ENCODE measurements at places on chromosomes 3 and 15.

- peak; percentile 61 for DNase-seq
These were observed 115.9 kb upstream of the LPP start for GRCh38 chr3:188037965-188038581.

DNA sequence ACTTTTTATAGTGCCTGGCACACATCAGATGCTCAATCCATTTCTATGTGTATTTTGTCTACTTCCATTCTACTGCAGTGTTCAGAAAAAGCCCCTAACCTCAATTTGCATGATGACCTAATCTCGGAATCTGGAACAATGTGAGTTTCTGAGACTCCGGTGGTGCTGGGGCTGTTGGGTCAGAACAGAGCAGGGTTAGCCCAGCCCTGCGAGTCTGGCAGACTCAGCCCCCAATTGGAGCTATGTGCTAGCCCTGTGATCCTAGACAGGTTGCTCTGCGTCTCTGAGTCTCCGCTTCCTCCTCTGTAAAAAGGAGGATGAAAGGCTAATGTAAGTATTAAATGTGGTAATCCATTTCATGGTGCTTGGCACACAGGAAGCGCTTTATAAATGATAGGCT is 95.0 kb upstream of the ICE2 start:
- no peak for DNase-seq

GRCh38 chr3:141482245-141482922 is 4.4 kb upstream of the RASA2 start:
- peak; percentile 94 for DNase-seq

GRCh38 chr15:101187820-101188636 is 63.8 kb downstream of the CHSY1 start:
- peak; percentile 73 for DNase-seq

DNA sequence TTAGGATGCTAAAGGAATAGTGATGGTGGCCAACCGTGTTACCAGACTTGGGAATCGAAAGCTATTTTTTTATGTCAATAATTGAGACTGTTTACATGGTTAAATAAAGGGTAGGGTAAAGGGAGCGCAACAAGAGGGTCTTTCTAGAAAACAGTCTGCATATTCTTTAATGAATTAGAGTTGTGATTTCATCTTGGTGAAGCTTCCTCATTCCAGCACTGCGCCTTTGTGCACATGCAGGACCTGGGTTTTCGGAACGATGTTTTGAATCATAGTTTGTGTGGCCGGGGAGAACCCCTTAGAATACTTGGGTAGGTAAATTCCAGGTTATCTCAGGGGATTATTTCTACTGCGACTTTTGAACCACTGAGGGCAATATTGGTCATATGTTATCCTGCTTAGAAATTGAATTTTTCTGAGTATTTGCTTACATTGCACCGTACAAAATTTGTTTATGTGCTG is 1.3 kb downstream of the PIK3CA start:
- DNase-seq, result peak; percentile 40

- no peak for DNase-seq
These were observed 11.4 kb downstream of the FHIT start for GRCh38 chr3:61239871-61240270.

- no peak for DNase-seq
These were observed 138.9 kb upstream of the RORA start for GRCh38 chr15:61367953-61368352.

- DNase-seq, result peak; percentile 22
These were observed 47.0 kb downstream of the CALML4 start for GRCh38 chr15:68158046-68158628.

DNA sequence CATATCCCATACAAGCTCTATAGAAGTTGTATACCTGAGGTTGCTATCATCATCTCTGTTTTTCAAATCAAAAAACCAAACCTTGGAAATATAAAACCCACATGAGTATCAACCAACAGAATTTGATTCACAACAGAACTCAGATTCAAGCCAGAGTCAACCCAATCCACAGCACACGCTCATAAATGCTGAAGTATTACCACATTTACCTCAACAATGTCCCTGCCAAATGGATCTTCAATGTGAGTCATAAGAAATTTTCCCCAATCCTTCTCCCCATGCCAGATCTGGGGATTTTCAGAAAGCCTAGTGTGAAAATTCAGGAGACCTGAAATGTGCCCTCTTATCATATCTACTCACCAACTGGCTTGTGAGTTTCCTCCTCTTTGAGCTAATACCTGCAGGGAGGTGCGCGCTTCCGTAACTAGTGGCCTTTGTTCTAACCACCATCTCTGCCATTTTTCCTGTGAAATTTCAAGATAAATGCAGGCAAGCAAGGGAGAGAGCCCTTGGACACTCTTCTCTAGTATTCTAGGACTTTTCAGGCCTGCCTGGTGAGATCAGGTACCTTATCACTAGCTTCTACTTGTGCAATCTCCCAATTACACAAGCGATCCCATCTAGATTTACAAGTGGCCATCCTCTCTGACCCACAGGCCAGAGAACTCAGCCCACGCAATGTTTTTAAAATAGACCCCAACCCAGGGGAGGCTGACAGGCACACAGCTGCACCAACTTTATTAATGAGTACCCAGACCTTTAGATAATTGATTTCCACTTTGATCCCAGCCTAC is 1076.9 kb upstream of the CFAP20DC start:
- no peak for DNase-seq

GRCh38 chr3:2826453-2826852 is 283.7 kb downstream of the IL5RA start:
- DNase-seq, result no peak

DNA sequence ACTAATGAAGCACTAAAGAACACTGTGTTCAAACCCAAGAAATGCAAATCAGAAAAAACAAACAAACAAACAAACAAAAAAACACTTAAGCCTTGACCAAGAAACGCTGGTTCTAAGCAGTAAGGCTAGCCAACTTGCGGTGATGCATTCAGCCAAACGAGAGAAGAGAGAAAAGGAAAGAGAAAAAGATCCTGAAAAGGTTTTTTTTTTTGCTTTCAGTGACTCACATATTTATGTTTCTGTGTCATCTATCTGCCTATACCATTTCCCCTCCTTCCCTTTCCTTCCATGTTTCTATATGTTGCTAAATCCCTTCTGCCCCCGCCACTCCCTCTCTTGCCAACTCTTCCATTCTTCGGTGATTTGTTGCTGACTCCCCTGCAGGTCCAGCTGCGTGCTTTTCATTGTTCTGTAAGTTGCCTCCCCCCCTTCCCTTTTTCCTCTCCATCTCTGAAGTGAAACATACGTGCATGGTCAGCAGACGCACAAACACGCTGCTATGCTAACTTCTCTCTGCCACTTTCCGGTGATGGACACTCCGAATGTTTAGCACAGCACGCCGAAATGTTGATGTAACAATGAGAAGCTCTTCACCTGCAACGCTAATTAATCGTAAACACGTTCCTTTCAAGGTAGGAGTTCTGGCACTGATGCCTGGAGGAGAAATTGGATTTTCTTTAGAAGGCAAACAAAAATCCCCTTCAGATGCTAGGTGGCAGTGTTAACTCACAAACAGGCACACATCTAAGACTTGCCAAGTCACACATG is 154.4 kb downstream of the TUSC7 start:
- DNase-seq, result peak; percentile 57

DNA sequence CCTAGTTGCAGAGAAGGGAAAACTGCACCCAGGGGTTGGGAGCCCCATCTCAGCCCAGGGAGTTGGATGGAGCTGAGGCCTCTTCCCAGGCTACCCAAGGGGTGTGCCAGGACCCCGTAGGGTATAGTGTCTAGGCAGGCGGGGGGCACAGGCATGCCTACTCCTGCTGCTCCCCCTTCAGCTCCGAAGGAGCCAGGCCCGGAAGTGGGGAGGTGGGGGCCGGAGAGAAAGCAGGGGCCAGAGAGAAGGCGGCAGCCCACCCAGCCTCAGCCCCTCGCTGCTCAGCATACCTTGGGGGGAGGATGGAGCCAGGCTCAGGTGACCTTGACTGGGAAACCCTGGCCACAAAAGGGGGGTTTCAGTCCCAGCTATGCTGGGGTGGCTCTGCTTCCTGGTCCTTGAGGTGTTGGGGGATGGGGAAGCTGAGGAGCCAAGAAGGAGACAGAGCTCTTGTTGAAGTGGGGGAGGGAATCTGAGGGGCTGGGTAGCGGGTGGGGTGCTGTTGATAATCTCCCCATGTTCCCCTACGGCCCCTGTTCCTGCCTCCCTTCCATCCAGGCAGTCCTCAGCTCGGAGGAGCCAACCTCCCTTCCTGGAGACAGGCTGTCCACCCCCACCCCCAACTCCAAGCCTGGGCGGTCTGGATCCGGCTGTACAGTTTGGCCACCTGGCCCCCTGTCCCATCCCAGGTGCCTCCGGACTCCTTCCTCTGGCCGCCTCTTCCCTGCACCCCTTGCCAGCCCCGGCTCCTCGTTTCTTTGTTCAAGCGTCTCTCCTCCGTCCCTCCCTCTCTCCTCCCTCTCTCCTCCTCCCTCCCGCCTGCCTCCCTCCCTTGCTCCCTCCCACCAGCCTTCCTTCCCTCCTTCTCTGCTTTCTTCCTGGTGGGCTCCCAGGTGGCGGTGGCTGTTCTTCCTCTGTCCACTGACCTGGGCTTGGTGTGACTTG is 1.7 kb downstream of the SEMA3F start:
- peak; percentile 43 for DNase-seq

- DNase-seq, result no peak
These were observed 5.2 kb downstream of the ESYT3 start for GRCh38 chr3:138439646-138440045.

GRCh38 chr3:17986348-17986816 is 244.0 kb upstream of the TBC1D5 start:
- no peak for DNase-seq

DNA sequence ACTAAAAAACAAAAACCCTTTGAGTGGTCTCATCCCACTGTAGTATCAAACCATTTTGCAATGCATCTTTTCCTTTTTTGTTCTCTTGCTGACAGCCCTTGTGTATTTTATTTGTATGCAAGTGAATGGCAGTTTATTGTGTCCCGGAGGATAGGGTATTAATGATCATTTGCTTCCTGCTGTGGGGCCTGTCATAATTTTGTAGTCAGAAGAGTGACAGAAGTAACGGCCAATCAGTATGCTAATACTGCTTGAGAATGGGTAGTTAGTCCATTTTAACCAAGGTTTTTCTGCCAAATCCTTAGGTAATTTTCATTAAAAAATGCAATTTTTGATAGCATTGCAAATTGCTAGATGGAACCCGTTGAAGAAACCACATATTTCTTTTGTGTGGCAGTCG is 75.5 kb upstream of the PLSCR5 start:
- no peak for DNase-seq

DNA sequence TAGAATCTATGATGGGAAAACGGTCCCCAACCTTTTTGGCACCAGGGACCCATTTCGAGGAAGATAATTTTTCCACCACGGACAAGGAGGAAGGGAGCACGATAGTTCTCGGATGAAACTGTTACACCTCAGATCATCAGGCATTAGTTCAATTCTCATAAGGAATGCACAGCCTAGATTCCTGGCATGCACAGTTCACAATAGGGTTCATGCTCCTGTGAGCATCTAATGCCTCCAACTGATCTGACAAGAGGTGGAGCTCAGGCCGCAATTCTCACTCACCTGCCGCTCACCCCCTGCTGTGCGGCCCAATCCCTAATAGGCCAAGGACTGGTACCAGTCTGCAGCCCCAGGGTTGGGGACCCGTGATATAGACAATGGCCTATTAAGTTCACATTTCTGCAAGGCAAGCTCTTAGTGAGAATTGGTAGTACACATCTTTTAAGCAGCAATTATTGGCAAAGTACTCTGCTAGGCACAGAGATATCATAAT is 26.5 kb downstream of the CD200R1 start:
- DNase-seq, result no peak

DNA sequence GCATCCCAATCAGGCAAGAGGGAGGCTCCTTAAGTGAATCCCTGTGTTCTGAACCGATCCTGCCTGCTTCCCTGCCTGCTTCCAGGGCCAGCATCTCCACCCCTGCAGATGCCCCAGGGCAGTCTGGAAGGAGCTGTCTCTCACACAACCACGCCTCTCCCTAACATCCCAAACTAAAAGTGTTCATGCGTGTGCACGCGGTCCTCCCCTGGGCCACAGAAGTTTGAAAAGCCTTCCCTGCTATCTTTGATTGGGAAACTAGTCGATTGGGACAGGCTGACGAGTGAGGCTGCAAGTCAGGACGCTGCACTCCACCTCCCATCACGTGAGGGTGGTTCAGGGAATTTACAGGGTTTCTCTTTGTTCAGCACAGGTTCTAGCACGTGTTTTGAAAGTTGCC is 340.9 kb upstream of the ICE2 start:
- DNase-seq, result no peak

- DNase-seq, result no peak
These were observed 148.1 kb downstream of the NEK11 start for GRCh38 chr3:131174752-131175151.

DNA sequence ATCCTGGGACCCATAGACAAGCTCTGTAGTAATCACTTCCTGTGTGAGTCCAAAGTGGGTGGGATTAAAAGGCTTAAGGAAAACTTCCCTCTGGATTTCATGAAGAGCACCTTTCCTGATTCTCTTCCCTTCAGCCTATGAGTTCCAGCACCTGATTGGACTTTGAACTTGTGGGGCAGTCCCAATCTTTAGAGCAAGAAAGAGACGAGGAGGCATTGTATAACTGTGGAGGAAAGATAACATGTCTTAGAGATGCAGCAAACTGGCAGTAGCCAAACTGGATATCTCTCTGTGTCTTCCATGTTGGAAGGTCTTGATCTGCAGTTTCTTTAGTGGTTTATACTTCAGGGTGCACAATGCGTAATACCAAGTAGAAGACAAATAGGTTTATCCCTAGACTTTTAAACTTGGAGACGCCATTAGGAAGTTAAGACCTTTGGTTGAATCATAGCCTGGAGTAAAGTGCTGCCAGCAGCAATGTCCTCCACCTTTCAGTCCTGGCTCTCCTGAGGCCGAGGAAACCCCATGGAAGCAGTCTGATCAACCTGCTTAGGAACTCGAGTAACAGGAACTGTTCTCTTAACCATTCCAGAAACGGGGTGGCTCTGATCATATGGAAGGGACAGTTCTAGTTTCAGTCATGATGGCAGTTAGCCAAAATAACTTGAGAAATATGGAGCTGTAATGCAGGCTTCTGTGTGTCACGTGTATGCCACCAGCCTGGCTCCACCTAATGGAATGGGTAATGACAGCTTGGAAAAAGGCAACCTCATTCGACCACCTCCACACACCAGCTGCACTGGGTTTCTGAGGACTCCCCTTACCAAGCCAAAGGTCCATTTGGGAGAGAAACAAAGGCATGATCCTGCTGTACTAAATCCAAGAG is 4.7 kb downstream of the EIF1B start:
- DNase-seq, result peak; percentile 29

DNA sequence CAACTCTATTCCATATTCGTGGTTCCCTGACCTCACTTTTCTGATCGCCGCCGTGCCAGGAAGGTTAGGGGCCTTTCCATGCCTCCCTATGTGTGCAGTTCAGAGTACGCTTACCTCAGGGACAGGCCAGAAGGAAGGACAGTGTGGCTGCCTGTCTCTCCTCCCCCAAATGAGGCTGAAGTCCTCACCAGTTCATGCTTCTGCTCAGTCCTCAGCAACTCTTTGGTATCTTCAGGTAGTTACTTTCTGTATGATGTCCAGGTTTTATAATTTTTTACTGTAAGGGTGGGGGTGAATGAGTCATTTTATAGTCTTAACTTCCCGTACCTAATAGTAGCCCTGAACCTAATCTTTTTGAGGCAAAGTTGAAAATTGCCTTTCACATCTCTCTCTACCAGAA is 98.7 kb downstream of the VPS8 start:
- no peak for DNase-seq

- no peak for DNase-seq
These were observed 251.9 kb upstream of the HES1 start for GRCh38 chr3:193884027-193884426.

- no peak for DNase-seq
These were observed 58.9 kb downstream of the RBPMS2 start for GRCh38 chr15:64716452-64716851.

GRCh38 chr3:35295906-35296305 is 343.4 kb upstream of the ARPP21 start:
- no peak for DNase-seq
